ENCODE measurements at places on chromosomes 16 and 17. TPM values are rescaled to one million over a fixed set of nuclear protein-coding genes. Genes with fewer than 3 reads are reported as not detected.

The NPIPA2 gene
- polyA plus RNA-seq: 0.63 TPM

The LGALS9 gene
- polyA plus RNA-seq: 30.0 TPM

The PRPSAP2 gene
- polyA plus RNA-seq: 49.5 TPM

The SLC6A2 gene
- polyA plus RNA-seq: 0.12 TPM

The ATXN2L gene
- polyA plus RNA-seq: 130 TPM

The GAS2L2 gene
- polyA plus RNA-seq: 0.13 TPM

The ARHGAP44 gene
- polyA plus RNA-seq: 3.2 TPM

The PPM1D gene
- 11.9 TPM for polyA plus RNA-seq

The OR1A1 gene
- not detected for polyA plus RNA-seq

The RNF227 gene
- 3.7 TPM for polyA plus RNA-seq

The SHCBP1 gene
- polyA plus RNA-seq: 4.7 TPM

The NUPR1 gene
- polyA plus RNA-seq: 16.0 TPM

The BPTF gene
- 62.2 TPM for polyA plus RNA-seq

The CACNA1G gene
- 1.7 TPM for polyA plus RNA-seq

The CMTM1 gene
- 3.4 TPM for polyA plus RNA-seq

The CCL16 gene
- 0.19 TPM for polyA plus RNA-seq

The HS3ST4 gene
- 0.39 TPM for polyA plus RNA-seq

The PABPN1L gene
- 0.12 TPM for polyA plus RNA-seq

The SLC4A1 gene
- 8.7 TPM for polyA plus RNA-seq

The TBC1D3E gene
- 12.3 TPM for polyA plus RNA-seq

The BRIP1 gene
- 6.4 TPM for polyA plus RNA-seq

The NPIPA7 gene
- polyA plus RNA-seq: 10.3 TPM

The ADPRM gene
- polyA plus RNA-seq: 23.5 TPM

The RAB37 gene
- polyA plus RNA-seq: 14.3 TPM

The DPEP1 gene
- polyA plus RNA-seq: 165 TPM

The TMC8 gene
- 7.6 TPM for polyA plus RNA-seq

The ACSM5 gene
- 0.48 TPM for polyA plus RNA-seq

The SEPTIN1 gene
- 5.4 TPM for polyA plus RNA-seq

The OR1F1 gene
- not detected for polyA plus RNA-seq

The SDR42E2 gene
- 0.06 TPM for polyA plus RNA-seq

The TBC1D28 gene
- polyA plus RNA-seq: not detected

The COASY gene
- 65.6 TPM for polyA plus RNA-seq

The TMC7 gene
- polyA plus RNA-seq: 7.7 TPM

The KRT20 gene
- polyA plus RNA-seq: 31.7 TPM

The CMIP gene
- 64.5 TPM for polyA plus RNA-seq

The PRSS8 gene
- 252 TPM for polyA plus RNA-seq

The FOXJ1 gene
- polyA plus RNA-seq: 1.2 TPM

The OSBPL7 gene
- 19.9 TPM for polyA plus RNA-seq

The PLA2G10 gene
- 1.2 TPM for polyA plus RNA-seq

The MARVELD3 gene
- 67.3 TPM for polyA plus RNA-seq

The OR2C1 gene
- 0.31 TPM for polyA plus RNA-seq

The C17orf107 gene
- polyA plus RNA-seq: 2.1 TPM

The SLC13A5 gene
- 1.9 TPM for polyA plus RNA-seq

The HOXB8 gene
- 1.8 TPM for polyA plus RNA-seq

Data from large intestine (tissue), 12 donors.